H7 (cell line): ENCODE measurements at places on chromosomes 6 and 20. TPM values are rescaled to one million over a fixed set of nuclear protein-coding genes. Genes with fewer than 3 reads are reported as not detected.
A peak's percentile ranks its signal among the peaks of the same experiment; 100 is the strongest.

DNA sequence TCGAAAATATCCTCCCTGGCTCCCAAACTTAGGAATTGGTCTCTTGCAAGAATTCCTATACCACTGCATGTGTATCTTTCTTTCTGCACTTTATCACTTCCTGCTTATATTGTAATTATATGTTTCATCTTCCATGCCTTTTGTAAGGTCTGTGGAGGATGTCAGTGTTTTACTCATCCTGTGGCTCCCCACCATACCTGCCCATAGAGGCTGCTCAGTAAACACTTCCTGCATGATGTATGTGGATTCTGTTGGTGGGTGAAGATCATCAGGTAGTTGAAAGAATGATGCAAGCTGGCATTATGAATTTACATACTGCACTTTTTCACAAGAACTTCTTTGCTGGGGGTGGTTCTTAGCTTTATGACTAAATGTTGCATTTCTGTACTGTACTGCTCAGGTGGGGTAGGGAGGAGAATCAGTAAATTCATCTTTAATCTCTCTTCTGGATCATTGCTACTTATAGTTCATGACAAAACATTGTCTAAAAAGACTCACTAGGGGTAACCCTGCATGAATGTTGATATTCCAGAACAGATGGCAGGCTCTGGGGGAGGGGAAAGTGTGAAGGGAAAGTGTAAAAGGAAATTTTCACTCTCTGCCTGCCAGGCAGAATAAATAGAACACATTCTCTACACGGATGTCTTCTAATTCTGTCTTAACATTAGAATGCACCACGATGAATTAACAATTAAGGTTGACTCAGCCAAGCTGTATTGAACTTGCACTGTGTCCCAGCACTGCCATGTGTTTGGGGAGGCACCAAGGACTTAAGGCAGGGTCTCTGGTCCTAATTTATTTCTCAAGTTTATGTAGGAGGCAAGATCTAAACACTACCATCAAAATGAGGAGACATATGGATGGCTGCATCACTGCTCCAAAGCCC lies 36.0 kb upstream of the KLHL31 start:
- DNase-seq, result no peak

- no peak for DNase-seq
These were observed 91.9 kb downstream of the TFAP2A start for GRCh38 chr6:10323018-10323417.

- DNase-seq, result no peak
These were observed 81.6 kb upstream of the PMEPA1 start for GRCh38 chr20:57791178-57791962.

- peak; percentile 93 for DNase-seq
These were observed 2.2 kb upstream of the TFAP2A start for GRCh38 chr6:10416863-10417641.

GRCh38 chr20:46943861-46944591 lies 49.4 kb downstream of the EYA2 start:
- DNase-seq, result no peak

Gene OLIG3
- total RNA-seq, result 0.07 and 0.28 TPM in 2 replicates

Gene SMOC2
- 0.18 and 0.45 TPM in 2 replicates for total RNA-seq
